RCC 7860 (cell line): ENCODE measurements at places on chromosomes 3 and 15.

- peak; percentile 48 for DNase-seq
Measured at GRCh38 chr3:172461530-172462138, 13.4 kb upstream of the GHSR start.

DNA sequence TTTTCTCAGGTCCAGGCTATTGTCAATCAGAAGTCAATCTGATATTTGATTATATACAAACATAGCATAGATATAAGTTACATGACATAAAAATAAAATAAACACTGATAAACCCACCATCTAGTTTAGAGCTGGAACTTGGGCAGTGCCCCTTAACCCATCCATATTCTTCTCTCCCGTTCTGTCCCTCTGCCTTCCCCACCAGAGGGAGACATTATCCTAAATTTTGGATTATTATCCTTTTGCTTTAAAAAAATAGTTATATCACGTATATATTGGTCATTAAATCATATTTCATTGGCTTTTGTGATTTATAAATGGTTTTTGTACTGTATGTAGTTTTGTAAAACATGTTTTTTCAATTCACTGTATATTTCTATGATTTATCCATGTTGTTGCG is 107.9 kb downstream of the GMPS start:
- DNase-seq, result no peak

DNA sequence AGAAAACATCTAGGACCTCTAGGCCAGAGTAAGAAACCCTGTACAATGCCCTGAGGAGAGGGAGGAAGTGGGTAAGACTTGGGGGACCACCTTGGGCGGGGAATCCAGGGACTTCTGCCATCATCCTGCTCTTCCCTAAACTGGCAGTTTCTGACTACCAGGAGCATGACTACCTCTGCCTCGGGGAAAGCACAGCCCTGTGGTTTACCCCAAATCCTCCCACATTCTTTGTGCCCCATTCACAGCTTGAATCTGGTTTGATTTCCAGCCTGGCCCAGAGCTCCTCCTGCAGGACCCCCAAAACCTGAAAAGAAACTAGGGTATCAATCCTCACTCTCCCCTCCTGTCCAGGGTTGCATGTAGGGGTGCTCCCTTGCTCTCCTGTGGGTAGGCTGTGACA is 4.7 kb downstream of the C3orf18 start:
- no peak for DNase-seq

GRCh38 chr3:75687323-75687722 is 23.2 kb downstream of the FRG2C start:
- DNase-seq, result no peak

DNA sequence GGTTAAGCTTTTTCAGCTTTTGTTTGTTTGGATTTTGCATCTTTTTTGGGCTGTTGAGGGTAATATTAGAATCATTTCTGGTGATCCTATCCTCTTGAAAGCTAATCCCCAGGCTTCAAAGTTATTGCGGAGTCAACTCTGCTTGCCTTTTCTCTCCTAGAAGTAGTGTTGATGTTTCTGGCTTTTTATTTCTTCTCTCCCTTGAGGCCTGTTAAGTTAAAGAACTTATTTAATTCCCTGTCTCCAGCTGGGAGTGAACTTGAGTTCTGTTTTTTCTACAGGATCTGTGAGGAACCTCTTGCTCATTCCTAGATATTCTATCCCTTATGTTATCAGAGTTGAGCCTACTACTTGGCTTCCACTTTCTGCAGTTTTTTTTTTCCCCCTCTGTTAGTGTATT is 34.1 kb upstream of the CACNA1D start:
- no peak for DNase-seq

- DNase-seq, result no peak
Measured at GRCh38 chr3:177730814-177731213, 533.5 kb upstream of the TBL1XR1 start.

GRCh38 chr3:177322881-177323280 is 125.6 kb upstream of the TBL1XR1 start:
- no peak for DNase-seq

DNA sequence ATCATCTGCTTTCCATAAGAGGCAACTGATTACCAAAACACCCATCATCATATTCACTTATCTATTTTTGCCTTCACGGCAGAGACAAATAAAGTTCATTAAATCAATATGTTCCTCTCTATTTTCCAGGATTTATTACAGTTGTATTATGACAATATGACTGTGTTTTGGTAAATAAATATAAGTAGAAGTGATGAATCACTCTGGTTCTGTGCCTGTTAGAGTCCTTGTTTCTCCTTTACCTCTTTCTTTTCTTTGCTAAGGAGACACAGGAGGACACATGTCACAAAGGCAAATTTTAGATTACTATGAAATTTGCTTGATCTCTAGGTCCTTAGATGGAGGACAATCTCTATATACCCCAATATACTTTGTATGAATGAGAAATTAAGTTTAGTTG is 152.6 kb upstream of the PLSCR5 start:
- no peak for DNase-seq

GRCh38 chr3:197241173-197241572 is 57.2 kb downstream of the DLG1 start:
- no peak for DNase-seq

GRCh38 chr3:126983276-126983652 is 349 bp downstream of the PLXNA1 start:
- no peak for DNase-seq

DNA sequence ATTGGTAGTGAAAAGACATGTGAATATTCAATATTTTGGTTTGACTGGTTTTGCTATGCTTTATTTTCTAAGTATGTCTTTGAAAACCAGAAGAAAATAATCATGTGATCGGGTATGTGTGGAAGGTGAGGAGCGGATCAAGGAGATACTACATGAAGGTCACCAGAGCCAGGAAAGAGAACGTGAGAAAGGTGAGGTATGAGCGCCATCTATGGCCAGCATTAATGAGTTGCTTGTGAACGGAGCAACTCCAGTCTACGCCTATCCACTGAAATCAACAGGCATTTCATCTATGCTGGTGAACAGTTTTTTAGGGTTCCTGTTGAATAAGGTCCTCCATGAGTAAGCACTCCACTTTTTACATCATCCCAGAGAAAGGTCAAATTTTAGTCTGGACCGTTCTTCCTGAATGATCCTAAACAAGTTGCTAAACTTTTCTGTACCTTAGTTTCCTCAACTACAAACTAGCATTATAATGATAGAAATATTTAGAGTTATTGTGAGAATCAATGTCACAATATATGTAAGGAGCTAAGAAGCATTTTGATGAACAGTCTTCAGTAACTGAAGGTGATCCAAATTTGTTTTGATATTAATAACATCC is 1435.2 kb upstream of the CADM2 start:
- DNase-seq, result peak; percentile 51

- DNase-seq, result no peak
Measured at GRCh38 chr3:2727610-2728318, 382.4 kb downstream of the IL5RA start.

- DNase-seq, result no peak
Measured at GRCh38 chr3:22569570-22569969, 633.6 kb upstream of the UBE2E2 start.

DNA sequence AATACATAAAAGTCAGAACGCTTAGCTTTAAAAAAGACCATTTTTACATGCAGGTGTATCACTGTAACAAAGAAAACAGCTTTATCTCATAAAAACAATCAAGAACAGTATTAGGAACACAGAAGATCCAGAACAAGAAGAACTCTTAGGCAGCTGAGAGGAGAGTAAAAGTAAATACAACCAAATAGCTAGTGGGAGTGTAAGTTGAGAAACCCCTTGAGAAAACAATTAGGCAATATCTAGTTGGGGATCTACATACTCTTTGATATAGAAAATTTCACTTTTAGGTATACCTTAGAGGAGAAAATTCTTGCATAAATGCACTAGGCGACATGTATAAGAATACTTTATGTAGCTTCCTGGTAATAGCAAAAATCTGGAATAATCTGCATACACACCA is 7.5 kb downstream of the TMF1 start:
- DNase-seq, result no peak

GRCh38 chr3:4741404-4742307 is 237.6 kb upstream of the BHLHE40 start:
- DNase-seq, result peak; percentile 94

DNA sequence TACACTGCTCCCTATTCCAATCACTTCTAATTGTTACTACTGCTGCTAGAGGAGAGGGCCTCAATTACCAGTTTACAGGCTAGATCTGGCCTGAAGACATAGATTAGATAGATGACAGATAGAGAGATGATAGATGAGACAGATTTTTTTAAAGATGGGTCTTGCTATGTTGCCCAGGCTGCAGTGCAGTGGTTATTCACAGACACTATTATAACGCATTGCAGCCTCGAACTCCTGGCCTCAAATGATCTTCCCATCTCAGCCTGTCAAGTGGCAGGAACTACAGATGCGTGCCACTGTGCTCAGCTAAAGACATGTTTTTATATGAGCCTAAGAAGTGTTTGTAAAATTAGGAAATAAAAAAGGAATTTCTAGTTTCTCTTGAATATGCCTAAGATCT is 6.2 kb downstream of the SLC33A1 start:
- DNase-seq, result no peak

- DNase-seq, result no peak
Measured at GRCh38 chr3:151155409-151156128, 47.4 kb downstream of the GPR171 start.

GRCh38 chr3:109563149-109563548 is 225.8 kb upstream of the DPPA4 start:
- no peak for DNase-seq
